ENCODE measurements at places on chromosomes 4 and X.

- no peak for DNase-seq
Observed at GRCh38 chr4:26263165-26263564, 57.6 kb upstream of the RBPJ start.

DNA sequence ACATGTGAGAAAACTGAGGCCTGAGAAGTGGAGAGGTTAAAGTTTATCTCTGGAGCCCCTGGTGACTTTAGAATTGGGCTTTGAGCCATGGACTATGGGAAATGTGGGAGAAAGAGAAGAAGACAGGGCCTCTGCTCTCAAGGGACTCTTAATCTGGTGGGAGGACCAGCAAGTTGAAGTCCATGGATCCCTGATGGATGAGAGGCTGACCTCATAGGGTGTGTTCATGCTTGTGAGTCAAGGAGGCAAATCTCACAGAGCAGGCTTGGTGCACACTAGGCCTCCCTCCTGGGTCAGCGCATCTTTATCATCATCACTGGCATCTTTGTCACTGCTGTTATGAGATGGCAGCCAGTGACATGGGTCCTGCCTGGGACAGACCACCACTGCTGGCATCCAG lies 211.9 kb downstream of the AFAP1 start:
- no peak for DNase-seq

DNA sequence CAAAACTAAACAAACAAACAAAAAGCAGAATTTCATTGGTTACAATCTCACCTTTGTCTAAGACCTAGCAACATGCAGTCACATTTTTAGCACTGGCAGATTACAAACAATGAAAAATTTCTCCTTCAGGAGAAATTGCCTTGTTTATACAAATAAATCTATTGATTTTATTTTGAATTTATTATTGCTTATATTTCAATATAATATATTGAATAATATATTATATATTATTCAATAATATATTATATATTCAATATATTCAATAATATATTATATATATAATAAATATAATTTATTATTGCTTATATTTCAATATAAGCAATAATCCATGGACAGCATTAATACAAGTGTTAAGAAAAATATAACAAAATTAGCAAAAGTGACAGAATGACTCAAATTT lies 131.7 kb downstream of the ADGRA3 start:
- DNase-seq = no peak

DNA sequence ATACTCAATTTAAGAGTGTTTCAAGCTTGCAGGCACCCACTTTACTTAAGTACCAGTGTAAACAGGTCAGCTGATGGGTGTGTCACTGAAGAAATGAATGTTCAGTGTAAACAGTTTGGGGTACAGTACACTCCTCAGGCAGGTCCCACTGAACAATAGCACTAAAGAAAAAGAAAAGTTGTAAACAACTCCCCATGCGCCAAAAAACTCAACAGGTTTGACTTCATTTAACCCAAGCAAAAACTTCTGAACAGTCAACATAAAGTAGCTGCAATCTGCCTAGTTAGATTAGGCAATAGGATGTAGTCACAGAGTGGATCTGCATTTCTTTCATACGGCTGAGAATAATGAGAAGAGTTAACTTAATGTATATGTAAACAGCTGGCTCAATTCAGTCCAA lies 93.2 kb downstream of the FAM13A start:
- no peak for DNase-seq

GRCh38 chrX:11386001-11386523 lies 92.8 kb downstream of the AMELX start:
- no peak for DNase-seq

GRCh38 chrX:35461164-35461563 lies 337.0 kb upstream of the MAGEB16 start:
- no peak for DNase-seq
